Neural progenitor cell (in vitro differentiated cells): ENCODE measurements at places on chromosomes 11 and 22. TPM values are rescaled to one million over a fixed set of nuclear protein-coding genes. Genes with fewer than 3 reads are reported as not detected.

TIGD3 gene
- total RNA-seq, result 2.5 and 4.3 TPM in 2 replicates

FGF3 gene
- total RNA-seq, result not detected in 2 replicates

P2RX6 gene
- 0.36 and 0.53 TPM in 2 replicates for total RNA-seq

CSF2RB gene
- total RNA-seq, result 0.03 TPM in 1 of 2 replicates, not detected in the other

DNA sequence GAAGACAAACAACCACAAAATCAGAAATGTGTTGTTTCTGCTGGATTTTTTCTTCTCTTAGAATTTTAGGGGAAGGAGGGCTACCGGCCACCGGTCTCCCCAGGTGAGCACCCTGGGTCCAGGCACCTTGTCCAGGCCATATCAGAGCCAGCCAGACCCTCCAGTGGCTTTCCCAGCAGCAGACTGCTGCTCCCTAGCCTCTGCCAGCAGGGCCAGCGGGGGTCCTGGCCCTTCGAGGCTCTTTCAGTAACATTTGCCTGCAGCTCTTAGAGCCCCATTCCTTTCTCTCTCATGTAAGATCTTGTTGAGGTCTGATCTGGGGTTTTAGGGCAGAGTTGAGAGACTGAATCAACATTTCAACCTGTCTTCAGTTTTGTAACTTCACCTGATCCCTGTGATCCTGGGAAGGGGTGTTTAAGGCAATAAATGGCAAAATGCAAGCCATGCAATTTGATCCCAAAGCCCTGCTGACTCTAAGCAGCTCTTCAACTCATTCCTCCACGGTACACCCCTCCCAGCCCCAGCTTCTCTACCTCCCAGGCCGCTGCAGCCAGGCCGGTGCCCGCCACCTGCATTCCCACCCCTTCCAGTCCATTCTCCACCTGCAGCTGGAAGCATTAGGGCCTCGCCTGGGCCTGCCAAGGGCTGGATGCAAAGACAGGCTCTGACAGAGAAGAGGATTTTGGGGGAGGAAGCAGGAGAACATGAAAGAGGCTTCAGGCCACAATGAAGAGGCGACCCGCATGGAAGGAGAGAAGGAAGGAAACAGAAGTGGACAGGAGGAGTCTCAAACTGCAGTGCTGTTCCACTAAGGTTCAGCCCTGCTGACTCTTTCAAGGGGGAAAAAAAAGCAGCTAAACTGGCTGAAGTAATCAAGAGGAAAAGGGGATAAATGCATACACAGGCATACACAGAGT, 113.0 kb upstream of the FGF3 start:
- peaks cover 9% of the 10 kb centered on the region for H3K27me3 ChIP-seq
- peak; percentile 62 for DNase-seq
- no peaks in the 10 kb centered on the region for H3K36me3 ChIP-seq
- H3K4me1 ChIP-seq, result peaks cover 20% of the 10 kb centered on the region
- no peak overlapping the region for H3K4me3 ChIP-seq
- peak overlapping the region; percentile 4 for H3K27ac ChIP-seq

- H3K36me3 ChIP-seq, result no peaks in the 10 kb centered on the region
- peaks cover 18% of the 10 kb centered on the region for H3K27me3 ChIP-seq
- DNase-seq, result peak; percentile 94
- peaks cover 20% of the 10 kb centered on the region for H3K4me1 ChIP-seq
These were observed 416 bp upstream of the GAB2 start for GRCh38 chr11:78417888-78418583.
